ENCODE measurements at places on chromosomes 1 and 21.

DNA sequence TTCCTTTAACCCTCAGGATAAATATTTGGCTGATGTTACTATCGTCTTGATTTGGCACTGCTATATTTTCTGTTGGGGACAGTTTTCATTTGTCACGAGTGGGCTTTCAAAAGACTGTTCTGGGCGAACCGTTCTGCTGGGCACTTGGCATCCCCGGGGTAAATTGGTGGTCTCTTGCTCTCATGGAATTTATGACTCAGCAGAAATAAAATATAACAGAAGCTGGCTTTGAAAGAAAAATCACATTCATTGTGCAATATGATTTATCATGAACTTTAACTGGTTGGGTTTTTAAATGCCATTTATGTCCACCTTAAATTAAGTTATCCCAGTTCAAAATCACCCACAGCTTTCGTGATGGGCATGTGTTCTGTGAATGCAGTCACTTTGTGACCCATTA lies 147.3 kb downstream of the KAZN start:
- DNase-seq: no peak

GRCh38 chr1:200036619-200037270 lies 9.2 kb downstream of the NR5A2 start:
- no peak for DNase-seq

- DNase-seq: no peak
Measured at GRCh38 chr1:1067860-1068516, 6.1 kb downstream of the RNF223 start.

GRCh38 chr1:207045453-207045852 lies 5.6 kb downstream of the YOD1 start:
- DNase-seq: no peak

DNA sequence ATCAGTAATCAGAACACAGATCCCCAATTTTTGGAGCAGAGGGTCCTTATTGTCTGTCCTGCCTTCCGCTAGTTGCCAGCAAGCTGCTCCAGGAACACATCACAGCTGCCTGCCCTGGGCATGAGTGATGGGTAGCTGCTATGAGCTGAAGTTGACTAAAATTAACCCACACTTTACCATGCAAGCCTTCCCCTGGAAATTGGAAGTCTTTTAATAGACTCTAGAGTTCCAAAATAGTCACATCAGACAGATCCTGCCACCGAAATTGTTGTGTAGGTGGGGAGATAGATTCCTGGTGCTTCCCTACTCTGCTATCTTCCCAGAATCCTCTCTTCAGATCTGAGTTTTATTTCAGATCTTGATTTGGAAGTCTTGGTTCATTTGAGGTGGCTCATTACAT lies 63.1 kb upstream of the GCLM start:
- DNase-seq: peak; percentile 33

GRCh38 chr1:44220001-44220751 lies 6.9 kb downstream of the DMAP1 start:
- no peak for DNase-seq

- no peak for DNase-seq
Measured at GRCh38 chr1:40944326-40944725, 35.2 kb upstream of the CTPS1 start.

DNA sequence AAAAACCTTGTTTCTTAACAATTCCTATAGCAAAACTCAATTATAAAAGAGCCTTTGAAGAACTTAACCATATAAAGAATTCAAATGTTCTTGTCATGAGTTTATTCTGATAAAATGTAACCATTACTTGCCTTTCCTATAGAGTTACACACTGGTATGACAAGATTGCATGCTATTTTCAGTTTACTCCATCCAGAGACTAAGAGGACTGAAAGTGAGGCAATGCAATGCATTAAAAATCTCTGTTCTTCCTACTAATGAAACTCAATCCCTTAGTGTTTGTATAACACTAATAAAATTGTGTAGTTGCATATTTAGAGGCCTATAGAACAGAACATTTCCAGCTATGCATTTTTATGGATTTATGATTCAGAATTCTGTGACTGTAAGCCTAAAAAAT lies 88.1 kb downstream of the COP1 start:
- DNase-seq: no peak

All from myocyte (in vitro differentiated cells).